Aorta (tissue), 5 donors: ENCODE measurements at places on chromosomes 7 and 10. TPM values are rescaled to one million over a fixed set of nuclear protein-coding genes. Genes with fewer than 3 reads are reported as not detected.
A peak's percentile ranks its signal among the peaks of the same experiment; 100 is the strongest.

Gene INA
- total RNA-seq = not detected

Gene EMX2
- total RNA-seq = 1.6 TPM

Gene SMKR1
- total RNA-seq = not detected

Gene LCOR
- total RNA-seq = 38.9 TPM

DNA sequence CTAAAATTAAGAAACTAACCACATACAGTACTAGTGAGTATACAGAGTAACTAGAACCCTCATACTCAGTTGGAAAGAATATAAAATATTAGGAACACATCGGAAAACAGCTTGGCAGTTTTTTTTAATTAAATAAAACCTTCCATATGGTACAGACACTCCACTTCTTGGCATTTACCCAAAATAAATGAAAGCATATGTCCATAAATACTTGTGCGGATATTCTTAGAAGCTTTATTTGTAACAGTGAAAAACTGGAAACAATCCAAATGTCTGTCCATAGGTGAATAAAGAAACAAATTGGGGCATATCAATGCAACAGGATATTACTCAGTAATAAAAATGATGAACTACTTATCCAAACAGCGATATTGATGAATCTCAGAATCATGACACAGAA lies 410.0 kb downstream of the HTR7 start:
- no peak for DNase-seq

DNA sequence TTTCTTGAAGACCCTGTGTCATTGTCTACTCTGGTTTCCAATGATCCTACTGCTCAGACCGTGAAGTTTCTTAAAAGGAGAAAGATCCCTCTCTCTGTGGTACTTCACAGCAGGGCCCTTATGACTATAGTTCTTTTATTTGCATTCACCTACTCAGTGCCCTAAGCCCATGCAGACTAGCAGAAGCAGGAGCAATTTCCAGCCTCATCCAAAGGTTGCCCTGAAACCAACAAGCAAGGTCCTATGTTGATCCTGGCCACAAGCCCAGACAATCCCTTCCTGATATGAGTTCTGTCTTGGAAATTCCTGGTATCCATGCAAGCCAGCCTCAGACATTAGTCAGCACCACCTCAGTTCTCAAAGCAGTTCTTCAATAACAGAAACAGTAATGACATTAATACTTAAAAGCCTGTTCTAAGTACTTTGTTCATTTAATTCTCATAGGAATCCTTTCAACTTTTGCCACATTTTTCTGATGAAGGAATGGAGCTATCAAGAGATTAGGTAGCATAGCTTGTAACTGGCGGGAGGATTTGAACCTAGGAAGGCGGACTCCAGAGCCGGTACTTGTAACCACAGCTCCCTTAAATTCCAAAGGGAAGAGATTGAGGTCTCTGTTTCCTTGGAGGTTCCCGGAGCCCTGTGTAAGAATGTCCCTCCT lies 58.1 kb upstream of the ST8SIA6 start:
- DNase-seq = peak; percentile 78

GRCh38 chr7:55187701-55188491 lies 169.1 kb downstream of the EGFR start:
- no peak for DNase-seq

GRCh38 chr7:77680266-77680665 lies 16.0 kb upstream of the RSBN1L start:
- no peak for DNase-seq

DNA sequence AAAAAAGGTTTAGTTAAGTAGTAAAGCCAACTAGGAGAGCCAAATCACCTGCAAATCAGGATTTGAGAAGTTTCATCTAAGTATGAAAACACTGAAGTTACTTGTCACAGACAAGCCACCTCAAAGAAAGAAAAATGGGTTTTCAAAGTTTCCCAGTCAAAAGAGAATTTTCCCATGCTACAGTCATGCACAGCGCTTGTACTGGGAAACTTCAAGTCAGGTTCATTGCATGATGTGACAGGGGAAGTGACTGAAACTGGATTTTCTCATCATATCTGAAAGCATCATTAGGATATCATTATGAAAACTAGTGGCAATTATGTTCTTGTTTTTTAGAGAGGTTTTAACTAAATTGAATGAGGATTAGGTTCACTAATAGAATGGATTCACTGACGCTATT lies 167.0 kb downstream of the SGMS1 start:
- DNase-seq = no peak

DNA sequence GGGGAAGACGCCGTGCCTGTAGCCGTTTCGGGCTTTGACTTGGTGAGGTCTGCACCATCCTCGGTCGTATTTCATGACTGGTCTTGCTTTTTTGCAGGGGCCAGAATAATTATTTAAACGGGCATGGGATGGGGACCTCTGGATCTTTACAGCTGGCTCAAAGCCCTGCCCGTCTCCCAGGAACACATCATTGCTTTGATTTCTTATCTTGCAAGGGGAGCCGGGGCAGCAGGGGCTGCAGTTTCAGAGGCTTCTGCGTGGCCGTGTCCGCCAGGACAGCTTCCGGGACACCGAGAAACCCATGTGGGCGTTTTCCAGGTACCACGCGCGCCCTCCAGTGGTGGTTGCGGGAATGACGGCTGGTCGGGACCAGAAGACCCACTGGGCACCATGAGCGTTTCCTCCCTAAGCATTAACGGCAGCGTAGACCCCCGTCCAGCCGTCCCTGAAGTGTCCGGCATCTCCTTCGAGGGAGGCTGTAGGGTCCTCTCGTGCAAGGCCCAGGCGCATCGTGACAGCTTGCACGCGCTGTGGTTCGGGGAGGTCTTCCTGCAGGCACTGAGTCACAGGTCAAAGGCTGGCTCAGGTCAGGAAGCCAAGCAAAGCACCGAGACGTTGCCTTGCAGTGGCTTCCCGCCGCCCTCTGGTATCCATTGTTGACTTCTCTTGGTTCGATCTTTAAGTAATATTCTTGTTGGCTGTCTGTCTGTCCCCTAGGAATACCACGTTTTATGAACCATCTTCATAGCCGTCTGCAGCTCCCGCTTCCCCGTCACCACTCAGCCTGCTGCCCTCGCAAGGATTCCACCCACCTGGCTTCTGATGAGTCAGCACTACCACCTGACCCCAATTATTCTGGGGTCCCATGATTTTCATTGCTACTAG lies 16.2 kb upstream of the ZFAND2A start:
- peak; percentile 87 for DNase-seq

GRCh38 chr10:51706225-51706624 lies 6.8 kb upstream of the CSTF2T start:
- DNase-seq = peak; percentile 92

- DNase-seq = no peak
Measured at GRCh38 chr7:133253519-133253875, 619 bp downstream of the EXOC4 start.

- no peak for DNase-seq
Measured at GRCh38 chr7:7562736-7563135, 3.9 kb upstream of the MIOS start.

GRCh38 chr10:31467791-31468535 lies 148.9 kb downstream of the ZEB1 start:
- no peak for DNase-seq

- peak; percentile 96 for DNase-seq
Measured at GRCh38 chr10:32980558-32981468, 22.8 kb upstream of the ITGB1 start.
